ENCODE measurements at places on chromosomes 1 and 21.

GRCh38 chr1:220484135-220484534 is 43.8 kb upstream of the MARK1 start:
- DNase-seq = no peak

- no peak for DNase-seq
These were observed 484.9 kb downstream of the SETD4 start for GRCh38 chr21:35575280-35575915.

DNA sequence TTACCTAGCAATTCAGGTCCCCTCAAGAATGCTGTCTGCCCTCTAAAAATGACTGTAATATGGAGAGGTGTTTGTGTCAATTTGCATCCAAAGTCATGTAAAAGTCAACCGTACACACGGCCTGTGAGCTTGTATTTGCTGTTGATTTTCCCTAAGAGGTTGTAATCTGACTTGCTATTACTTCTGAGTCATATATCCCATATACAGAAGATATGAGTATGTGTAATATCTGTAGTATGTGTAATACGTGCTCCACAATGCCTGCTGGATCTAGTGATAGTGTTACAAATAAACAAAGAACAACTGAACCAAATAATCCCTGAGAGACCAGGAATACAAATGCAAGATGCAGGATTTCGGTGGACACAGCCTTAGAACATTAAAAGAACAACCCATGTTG is 1.4 kb upstream of the KCNJ6 start:
- DNase-seq = no peak

DNA sequence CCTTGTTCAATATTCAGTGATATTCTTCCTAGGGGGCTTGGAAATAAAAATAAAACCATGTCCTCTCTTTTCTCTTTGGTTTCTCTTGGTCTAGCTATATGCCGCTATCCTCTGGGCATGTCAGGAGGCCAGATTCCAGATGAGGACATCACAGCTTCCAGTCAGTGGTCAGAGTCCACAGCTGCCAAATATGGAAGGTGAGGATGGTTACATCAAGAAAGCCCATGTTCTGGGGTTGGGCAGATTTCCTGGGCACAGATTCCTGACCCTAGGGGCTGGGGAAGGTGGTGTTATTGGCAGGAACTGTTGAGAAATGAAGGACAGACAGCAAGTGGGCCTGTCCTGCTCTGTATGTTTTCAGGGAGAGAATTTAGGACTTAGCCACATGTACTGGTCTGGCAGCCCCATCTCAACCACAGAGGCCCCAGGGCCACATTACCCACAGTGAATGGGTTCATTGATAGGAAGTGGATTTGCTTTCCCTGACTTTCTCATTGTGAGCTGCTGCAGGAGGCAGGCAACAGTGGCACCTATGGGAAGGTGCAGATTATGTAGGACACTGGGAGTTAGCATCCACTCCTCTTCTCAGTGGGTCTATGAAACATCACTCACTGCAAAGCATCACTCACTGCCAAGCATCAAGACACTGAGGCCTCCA is 37.4 kb upstream of the HSD17B7 start:
- DNase-seq = no peak

DNA sequence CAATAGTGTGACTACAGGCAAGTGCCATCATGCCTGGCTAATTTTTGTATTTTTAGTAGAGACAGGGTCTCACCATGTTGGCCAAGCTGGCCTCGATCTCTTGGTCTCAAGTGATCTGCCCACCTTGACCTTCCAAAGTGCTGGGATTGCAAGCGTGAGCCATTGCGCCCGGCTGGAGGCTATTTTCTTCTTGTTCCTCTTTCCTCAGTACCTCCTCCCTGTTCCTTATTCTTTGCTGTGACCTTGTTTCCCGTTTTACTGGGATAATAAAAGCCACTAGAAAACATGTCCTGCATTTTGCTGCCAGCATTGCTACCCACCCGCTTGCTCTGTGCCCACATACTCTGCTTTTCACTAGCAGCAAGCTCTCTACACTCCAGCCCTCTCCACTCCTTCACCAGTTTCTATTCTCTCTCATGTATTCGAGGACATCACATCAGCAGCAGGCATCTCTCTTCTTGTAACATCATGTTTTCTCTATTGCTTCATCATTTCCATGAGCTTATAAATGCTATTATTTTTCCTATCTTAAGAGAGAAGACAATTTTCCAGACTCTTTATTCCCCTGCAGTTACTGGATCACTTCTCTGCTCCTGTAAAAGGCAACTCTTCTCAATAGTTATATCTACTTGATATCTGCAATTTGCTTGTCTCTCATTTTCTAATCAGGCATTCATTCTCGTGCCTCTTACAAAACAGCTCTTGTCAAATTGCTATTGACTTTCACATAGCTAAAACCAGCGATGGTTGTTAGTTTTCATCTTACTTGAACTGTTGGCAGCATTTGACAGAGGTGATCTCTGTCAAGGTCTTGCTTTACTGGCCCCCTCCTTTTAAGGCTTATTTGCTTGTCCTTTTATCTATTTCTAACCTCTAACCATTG is 34.5 kb upstream of the C21orf91 start:
- DNase-seq = no peak

DNA sequence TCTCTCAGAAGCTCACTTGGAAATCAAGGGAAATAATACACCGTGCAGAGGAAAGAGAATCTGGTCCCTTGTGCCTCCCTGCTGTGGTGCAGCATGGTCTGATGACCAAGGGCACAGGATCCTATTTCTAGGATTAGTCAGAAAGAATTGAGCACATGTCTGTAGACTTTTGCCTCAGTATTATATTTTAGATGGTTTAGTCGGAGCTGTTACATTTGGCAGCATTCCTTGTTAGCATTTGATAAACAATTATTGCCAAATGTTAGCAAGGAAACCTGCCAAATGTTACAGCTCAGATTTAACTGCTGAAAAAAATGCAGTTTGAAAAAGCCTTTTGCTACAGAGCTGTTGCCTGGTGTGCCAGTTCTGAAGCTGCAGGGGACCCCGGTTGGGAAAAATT is 183.5 kb upstream of the DPYD start:
- peak; percentile 86 for DNase-seq

- DNase-seq = no peak
These were observed 4.1 kb upstream of the DNMT3L start for GRCh38 chr21:44265734-44266270.

- DNase-seq = no peak
These were observed 9.2 kb downstream of the RPS6KA1 start for GRCh38 chr1:26538480-26539412.

DNA sequence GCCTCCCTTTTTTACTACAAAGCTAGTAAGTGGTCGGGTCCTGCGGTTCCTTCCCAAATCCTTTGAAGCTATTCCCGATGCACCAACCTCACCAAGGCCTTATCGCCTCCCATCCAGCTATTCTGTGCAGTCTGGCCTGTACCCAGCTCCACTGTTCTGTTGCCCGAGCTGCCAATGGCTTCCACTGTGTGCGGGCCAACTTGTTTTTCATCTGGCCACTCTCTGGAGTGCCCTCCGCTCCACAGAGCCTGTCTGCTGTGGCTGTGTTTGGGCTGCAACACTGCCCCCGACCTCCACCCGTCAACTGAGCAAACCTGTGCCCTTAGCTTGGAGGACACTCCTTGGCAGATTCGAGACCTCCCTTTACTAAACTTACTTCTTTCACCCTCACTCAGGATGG is 125.0 kb downstream of the KIAA0319L start:
- DNase-seq = no peak

- peak; percentile 65 for DNase-seq
These were observed 19.5 kb upstream of the DDR2 start for GRCh38 chr1:162612606-162613400.

DNA sequence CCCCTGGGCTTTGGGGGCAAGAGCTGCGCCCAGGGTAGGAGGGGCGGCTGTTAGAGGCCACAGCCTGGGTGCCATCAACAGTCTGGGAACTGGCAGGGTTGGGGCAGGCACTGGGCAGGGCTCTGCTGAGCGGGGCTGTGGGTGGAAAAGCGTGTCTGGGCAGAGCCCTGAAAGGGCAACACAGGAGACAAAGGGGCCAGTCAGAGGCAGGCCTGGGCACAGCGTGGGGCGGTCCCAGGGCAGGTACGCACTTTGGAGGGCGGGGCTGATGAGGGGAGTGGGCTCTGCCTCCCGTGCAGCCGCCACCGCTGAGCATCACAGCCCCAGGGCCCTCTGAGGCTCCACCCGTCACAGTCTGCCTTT is 13.9 kb downstream of the CELSR2 start:
- no peak for DNase-seq

GRCh38 chr1:71621785-71622184 is 541.0 kb upstream of the ZRANB2 start:
- peak; percentile 33 for DNase-seq

- DNase-seq = no peak
These were observed 52.5 kb downstream of the SLC30A10 start for GRCh38 chr1:219875860-219876259.

DNA sequence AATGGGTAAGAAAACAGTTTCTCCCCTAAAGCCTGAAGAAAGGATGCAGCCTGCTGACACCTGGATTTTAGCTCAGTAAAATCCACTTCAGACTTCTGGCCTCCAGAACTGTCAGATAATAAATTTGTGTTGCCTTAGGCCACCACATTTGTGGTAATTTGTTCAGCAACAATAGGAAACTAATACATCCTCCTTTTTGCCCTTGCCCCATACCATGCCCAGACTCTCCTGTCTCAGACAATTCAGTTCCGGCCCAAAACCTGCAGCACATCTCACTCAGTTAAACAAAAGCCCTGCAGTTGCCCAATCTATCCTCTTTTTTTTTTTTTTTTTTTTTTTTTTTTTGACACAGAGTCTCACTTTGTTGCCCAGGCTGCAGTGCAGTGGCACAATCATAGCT is 25.8 kb downstream of the SMIM12 start:
- no peak for DNase-seq

DNA sequence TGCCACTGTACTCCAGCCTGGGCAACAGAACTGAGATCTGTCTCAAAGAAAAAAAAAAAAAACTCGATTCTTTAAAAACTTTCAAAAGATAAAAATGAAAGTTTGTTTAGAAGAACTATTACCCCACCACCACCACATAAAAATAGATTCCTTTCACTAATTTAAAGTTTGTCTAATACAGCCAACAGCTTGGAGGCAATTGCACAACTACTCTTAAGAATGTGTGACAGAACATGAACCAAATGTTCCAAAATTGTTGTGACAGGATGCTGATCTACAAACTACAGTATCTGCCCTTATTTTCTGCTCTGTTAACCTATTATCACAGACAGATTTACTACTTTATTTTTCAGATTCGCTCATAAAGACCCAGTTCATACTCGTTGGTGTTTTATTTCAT is 5.5 kb upstream of the TGFBR3 start:
- peak; percentile 77 for DNase-seq

DNA sequence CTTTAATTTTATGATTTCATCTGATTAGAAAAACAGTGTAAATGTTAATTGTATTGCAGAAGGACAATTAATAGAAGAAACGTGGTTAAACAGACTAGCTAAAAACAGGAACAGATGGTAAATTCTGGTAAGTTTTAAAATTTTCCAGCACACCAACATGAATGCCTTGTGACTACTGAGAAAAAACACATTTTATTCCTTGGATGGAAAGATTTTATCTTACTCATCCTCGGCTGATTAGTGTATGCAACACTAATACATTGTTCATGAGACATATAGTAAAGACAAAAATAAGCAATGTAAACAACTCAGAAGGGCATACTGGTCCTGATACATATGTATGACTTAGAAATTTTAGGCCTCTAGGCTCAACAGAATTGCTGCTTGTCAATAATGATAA is 4.9 kb upstream of the AK5 start:
- no peak for DNase-seq

DNA sequence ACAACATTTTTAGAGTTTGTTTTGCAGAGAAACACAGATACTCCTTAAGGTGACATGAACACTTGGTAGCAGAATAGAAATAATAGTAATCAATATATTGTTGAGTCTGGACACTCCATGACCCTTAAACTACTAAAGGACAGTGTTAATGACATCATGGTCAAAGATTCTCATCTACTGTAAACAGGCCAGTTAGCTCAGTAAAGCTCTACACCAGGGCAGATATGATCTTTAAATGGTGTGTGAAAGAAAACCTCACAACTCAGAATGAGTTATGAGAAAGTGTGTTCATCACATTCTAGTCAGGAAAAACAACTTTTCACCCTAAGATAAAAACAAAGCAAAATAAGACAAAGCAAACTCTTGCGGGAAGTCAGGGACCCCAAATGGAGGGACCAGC is 58.1 kb upstream of the ADAMTS5 start:
- no peak for DNase-seq

GRCh38 chr1:232643251-232643650 is 13.3 kb upstream of the SIPA1L2 start:
- DNase-seq = no peak
